GM12892 (cell line): ENCODE measurements at places on chromosomes 7 and 10.

DNA sequence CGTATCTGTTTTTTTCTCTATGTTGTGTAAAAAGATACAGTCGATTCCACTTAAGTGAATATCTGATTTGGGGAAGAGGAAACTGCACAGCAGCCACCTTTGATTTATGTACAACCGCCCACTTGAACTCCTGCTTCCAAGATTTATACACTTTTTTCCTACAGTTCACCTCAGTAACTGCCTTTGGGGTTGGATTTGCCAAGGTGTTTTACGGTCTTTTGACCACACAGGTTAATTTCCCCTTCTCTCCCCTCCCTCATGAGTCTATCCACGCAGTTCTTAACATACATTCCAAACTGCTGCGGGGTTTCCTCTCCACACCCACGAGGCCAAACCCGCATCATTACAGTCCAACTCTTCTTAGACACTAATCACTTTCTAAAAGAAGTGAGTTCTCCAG lies 277.0 kb downstream of the USP6NL start:
- no peak for DNase-seq

DNA sequence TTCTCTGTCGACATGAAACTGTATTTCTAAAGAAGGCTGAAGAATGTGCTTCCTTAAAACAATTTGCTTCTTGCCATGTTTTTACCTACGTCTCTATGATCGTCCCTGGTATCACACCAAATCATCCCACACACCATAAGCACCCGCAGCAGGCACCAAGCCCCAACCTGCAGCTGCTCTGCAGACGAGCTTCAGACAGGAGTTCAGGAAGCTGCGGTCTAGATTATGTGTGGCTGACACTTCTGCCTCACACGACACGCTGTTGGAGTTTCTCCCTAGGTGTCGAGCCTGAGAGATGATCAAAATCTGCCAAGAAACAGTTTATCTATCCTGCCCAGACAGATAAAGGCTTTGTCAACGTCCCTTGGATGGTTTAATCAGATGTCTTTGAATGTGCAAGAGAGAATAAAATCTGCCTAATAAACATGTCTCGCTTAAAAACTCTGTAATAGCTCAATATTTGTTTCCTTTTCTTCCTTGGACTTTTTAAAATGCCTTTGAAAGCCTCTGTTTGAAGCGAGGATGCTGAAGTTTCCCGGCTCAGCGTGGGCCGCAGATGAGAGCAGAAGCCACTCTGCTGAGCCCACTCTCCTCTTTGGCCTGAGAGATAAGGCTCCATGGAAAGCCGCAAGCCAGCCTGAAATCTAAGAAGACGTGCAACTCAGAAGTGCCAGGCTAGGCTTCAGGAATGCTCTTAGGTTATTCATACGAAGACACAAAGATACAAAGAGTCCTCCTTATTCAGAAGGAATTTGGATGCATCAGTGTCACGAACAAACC lies 158.3 kb upstream of the PFKP start:
- DNase-seq, result no peak

- no peak for DNase-seq
Measured at GRCh38 chr7:28433699-28434219, 21.4 kb downstream of the CREB5 start.

DNA sequence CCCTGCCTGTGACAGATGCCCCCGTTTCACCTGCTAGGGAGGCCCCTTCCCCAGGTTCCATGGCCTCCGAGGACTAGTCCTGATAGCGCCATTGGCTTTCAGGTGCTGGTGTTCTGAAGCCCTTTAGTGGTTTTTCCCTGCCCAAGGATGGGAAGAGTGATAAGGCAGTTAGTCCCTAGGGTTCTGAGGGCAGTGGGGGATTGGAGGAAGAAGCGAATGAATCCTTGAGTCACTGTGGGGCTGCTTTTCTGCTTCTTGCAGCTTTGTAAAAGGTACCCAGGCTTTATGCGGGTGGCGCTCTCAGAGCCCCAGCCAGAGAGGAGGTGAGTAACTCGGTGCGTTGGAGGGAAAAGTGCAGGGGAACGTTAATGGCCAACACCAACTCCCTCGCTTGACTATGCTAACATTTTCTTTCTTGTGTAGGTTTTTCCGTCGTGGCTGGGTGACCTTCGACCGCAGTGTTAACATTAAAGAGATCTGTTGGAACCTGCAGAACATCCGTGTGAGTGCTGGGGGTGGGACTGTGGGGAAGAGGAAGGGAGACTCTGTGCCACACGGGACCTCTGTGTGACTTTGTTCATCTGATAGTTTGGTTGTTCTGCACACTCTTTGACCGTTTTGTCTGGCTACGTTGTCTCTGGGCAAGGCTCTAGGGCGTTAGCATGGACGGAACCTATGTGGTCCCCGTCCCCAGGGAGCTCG lies 3.9 kb downstream of the UFSP1 start:
- no peak for DNase-seq

DNA sequence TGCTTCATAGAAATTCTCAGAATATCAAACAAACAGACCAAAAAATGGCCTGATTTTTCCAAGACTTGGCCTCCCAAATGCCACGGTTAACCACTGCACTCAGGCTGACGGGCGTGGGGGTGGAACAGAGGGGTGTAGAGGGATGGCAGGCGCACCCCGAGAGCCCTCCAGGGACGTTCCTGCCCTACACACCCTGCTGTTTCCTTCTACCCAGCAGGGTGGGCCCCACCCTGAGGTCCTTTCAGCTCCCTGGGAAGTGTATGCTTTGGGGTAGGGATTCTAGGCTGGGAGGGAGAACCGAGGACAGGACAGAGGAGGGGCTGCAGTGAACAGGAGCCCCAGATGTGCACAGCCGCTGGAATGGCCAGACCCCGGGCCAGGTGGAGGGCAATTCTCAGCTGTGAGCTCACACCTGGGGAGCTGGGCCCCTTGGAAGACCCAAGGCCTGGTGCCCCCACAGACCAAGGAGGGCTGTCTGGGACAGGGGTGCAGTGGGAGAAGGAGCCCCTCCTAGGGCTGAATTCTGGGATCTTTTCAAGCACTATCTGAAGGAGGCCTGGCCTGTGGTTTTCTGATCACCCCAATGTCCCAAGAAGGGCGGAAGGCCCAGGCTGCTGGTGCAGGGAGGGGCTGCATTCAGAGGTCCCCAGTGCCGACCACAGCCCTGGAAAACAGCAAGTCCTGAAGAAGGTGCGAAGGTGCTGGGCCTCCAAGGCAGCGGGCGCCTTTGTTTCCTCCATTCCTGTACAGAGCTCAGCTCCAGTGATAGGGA lies 32.9 kb upstream of the INPP5A start:
- no peak for DNase-seq

DNA sequence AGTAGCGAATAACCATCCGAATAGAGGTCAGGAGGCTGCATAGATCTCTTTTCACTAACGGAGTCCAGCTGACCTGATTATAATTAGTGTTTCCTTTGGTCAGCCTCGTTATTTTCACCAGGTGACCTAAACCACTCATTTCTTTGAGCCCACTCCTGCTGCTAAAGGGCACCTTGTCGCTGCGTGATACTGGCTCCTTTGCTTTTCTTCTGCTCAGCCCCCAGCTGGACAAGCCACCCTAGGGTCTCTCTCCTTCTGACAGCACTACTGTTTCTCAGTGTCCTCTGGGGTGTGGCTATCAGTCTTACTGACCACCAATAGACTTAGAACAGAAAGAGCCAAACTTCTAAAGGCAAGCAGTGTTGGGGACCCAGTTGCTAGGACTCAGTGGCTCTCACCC lies 2.7 kb upstream of the IGFBP3 start:
- no peak for DNase-seq

DNA sequence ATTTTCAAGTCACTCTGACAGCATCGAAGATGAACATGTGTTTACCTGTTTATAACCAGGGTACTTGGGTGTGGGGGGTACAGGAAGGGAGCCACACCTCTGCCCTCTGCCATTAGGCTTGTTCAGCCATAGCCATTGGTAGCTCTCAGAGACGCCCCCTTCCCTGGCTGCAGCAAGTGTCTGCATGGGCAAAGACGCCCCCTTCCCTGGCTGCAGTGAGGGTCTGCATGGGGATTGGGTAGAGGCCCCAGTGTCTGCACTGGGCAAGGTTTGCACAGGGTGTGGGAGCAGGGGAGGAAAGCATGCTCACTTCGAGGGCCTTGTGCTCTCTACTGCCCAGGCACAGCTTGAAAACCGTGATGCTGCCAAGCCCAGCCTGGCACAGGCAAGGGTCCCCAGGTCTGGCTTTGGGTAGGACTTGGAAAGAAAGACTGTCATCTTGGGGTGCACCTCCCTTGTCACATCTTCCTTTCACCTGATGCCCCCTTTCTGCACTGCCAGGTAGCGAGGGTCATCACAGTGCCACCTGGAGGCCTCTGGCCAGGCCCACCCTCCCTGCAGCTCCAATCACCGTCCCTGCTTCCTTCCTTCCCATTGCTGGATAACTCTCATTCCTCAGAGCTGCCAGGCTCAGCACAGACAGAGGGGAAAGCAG lies 3.7 kb downstream of the TMEM225B start:
- no peak for DNase-seq

GRCh38 chr7:119033641-119034040 lies 809.1 kb downstream of the ANKRD7 start:
- no peak for DNase-seq

DNA sequence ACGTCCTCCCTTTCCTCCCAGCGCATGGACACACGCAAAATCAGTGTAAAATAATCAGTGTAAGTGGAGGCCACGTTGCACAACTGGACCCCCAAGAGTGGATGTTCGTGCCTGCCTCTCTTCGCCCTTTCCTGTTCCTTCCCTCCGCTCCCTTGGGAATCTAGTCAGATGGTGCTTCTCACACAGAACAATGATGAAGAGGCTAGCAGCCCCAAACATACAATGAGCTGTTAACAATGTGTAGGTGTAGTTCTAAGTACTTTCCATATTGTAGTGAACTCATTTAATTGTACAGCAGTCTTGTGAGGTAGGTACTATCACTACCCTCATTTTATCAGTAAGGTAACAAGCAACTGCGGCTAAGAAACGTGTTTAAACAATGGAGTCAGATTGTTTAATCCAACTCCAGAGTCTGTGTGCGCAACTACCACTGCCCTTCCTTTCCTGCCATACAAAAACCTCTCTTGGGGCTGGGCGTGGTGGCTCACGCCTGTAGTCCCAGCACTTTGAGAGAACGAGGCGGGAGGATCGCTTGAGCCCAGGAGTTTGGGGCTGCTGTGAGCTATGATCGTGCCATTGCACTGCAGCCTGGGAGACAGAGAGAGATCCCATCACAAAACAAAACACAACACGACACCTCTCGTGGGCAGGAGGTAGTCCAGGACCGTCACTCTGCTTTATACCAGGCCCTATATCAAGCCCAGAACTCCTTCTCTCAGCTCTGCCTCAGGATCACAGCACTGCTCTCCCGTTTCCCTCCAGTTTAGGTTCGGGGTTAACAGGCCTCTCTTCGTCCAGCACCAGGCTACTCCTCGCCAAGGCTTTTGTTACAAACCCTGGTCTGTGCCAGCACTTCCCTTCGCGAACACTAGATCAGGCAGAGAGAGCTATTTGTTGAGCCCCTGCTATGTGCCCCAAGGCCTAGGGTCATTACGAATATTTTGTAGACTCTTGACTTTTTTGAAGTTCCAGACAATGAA lies 1.1 kb downstream of the FKBP9 start:
- DNase-seq, result no peak

- DNase-seq, result no peak
Measured at GRCh38 chr10:66378117-66378876, 547.5 kb upstream of the LRRTM3 start.

GRCh38 chr7:77729574-77730348 lies 33.5 kb downstream of the RSBN1L start:
- DNase-seq, result no peak

DNA sequence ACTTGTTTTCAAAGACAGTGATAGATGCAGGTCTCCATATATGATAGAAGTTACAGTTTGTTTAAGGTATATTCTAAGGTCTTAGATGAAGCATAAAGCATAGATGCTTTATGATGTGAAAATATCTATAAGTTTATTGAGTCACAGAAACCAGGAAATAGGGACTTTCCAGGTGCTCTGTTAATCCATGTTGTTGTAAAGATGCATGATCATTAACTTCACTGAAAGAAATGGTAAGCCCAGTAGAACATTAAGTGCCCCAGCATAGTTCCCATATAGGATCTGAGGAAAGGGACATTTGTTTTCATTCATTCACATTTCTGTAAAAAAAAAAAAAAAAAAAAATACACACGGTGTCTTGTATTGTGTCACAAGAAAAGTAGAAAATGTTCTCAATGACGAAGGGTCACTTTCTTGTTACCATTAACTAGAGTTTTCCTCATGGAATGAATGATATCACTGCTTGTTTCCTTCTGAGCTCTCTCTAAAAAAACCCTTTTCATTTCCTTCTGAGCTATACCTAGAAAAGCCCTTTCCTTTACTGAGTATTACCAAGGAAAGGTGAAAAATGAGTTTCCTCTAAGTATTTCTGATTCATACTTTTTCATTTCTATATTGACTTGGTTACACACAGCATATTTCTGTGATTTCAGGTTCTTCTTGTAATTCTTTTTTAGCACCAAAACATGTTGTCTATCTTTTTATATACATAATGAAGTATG lies 105.2 kb downstream of the MACC1 start:
- no peak for DNase-seq

DNA sequence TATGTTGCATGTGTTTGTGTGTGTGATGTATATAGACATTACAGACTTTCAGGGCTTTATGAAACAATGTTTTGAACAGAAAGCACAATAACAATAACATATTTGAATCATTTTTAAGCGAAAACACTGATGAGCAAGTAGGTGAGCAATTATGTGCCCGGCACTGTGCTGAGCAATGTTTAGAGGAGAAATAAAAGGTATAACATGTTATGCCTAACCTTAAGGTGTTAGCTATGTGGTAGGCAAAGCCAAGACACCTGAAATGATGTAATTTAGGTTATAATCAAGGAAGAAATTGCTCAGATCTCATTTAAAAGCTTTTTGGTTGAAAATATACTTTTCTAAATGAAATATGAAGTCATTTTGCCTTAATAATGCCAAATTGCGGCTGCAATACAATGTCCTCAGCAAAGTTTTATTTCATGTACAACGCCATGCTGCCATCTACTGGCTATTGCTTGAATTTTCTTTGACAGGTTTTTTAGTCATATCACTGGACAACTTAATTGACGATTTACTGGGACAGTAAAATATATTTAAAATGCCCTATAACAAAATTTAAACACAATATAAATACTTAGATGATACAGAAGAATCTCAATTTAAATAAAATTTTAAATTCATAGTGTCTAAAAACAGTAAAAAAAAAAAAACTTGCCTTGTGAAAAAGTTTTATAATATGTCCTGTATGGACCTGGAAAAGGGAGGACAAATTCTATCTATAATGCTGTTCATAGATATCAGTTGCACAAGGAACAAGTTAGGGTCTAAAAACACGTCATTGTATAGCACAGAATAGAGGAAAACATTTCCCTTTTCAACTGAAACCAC lies 131.1 kb upstream of the CDK1 start:
- DNase-seq, result no peak

GRCh38 chr7:13414181-13414580 lies 575.3 kb downstream of the ETV1 start:
- DNase-seq, result no peak

- no peak for DNase-seq
Measured at GRCh38 chr10:96673318-96674099, 46.8 kb downstream of the PIK3AP1 start.

DNA sequence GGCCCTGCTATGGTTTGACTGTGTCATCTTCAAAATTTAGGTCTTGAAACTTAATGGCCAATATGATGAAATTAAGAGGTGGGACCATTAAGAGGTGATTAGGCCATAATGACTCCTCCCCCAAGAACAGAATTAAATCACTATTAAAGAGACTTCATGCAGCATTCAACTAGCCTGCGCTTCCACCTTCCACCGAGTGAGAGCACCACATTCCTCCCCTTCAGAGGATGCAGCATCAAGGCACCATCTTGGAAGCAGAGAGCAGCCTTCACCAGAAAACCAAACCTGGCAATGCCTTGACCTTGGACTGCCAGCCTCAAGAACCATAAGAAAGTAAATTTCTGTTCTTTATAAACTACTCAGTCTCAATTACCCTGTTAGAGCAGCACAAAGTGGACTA lies 371.1 kb upstream of the NFE2L3 start:
- DNase-seq, result no peak
